ENCODE measurements at places on chromosomes 3 and 15.

- DNase-seq: no peak
These were observed 33.7 kb downstream of the ARMC8 start for GRCh38 chr3:138220788-138221187.

GRCh38 chr3:8266730-8267131 is 234.9 kb upstream of the LMCD1 start:
- no peak for DNase-seq

- no peak for DNase-seq
These were observed 14.8 kb downstream of the SCAMP2 start for GRCh38 chr15:74858369-74858740.

GRCh38 chr3:27880969-27881892 is 159.1 kb upstream of the EOMES start:
- DNase-seq: no peak
